Fibroblast of skin of scalp (primary cell): ENCODE measurements at places on chromosomes 2 and 18.

GRCh38 chr2:121480826-121481225, 49.9 kb upstream of the RNU4ATAC start:
- peak; percentile 96 for DNase-seq

GRCh38 chr2:64988420-64989125, 626 bp upstream of the SLC1A4 start:
- DNase-seq, result peak; percentile 94

DNA sequence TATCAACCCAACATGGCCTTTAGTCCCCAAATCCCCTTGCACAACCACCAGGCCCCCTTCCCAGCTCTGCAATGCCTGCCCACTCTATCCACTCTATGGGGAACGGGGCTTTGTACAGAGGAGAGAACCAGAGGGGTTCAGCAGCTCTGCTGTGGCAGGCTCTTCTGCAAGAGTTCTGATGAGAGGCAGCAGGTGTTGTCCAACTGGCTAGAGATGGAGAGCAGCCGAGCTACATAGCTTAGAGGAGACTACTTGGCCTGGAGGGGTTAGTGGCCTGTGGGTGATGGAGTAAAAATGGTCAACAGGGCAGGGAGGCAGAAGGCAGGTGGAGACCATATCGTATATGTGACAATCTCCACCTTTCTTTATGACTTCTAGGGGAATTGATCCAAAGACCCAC, 103.0 kb downstream of the QPCT start:
- DNase-seq, result no peak

DNA sequence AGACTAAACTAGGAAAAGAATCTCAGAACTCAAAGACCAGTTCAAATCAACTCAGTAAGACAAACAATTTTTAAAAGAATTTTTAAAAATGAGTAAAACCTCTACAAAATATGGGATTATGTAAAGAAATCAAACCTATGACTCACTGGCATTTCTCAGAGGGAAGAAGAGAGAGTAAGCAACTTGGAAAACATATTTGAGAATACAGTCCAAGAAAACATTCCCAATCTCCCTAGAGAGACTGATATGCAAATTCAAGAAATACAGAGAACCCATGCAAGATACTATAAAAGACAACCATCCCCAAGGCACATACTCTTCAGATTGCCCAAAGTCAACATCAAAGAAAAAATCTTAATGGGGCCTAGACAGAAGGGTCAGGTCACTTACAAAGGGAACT, 162.7 kb downstream of the WDPCP start:
- DNase-seq, result peak; percentile 75

DNA sequence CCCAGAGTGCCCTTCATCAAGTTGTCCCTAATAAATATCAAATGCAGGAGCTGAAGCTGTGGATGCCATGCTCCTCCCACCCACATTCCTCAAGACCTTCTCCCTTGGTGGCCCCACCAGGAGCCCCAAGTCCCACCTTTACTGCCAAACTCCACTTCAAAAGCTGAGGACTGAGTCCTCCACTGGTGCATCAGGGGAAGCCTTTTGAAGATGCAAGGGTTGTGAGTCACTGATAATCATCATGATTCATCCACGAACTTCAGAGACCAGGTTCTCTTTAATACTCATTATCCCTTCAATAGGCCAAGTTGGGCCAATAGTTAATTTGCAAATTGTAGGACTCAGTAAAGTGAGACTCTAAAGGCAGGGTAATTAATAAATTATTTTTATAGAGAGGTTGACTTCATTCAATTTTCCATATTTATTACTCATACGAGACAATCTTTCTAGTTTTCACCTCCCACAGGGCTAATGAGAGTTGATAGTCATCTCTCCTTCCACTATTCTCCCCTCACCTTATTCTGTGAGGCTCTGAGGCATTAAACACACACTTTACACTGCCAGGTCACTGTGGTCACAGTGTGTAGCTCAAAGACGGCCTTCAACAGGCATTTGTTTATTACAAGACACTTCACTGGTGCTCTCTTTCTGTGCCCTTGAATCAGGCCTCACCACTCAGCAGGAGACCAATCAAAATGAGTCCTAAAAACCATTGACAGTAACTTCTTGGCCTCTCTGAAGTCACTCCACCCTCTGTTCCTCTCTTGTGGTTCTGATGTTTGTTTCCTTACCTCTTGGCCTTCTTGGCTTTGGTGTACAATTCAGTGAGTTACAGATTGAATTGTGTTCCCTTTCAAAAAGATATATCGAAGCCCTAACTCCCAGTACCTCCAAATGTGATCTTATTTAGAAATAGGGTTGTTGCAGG, 99.9 kb downstream of the TRIB2 start:
- no peak for DNase-seq

- DNase-seq, result no peak
These were observed 56.6 kb upstream of the UGP2 start for GRCh38 chr2:63785096-63785495.

DNA sequence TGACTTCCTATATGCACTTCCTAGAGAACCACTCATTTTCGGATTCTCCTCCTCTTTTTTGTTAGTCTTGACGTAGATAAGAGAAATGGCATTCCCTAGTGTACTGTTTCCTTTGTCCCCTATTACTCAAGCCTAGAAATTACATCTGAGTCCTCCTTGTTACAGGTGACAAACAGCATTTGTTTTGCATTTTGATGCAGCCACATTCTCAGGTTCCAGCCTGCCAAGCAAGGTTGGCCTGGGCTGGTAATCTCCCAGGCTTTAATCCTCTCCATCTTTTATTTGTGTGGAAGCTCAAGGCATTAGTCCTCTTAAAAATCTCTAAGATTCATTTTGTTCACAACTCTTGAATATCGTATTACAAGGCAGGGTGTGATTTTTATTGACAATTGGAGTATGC, 318.0 kb upstream of the NRP2 start:
- no peak for DNase-seq

GRCh38 chr2:54902763-54903162, 147.5 kb downstream of the RTN4 start:
- DNase-seq, result no peak

DNA sequence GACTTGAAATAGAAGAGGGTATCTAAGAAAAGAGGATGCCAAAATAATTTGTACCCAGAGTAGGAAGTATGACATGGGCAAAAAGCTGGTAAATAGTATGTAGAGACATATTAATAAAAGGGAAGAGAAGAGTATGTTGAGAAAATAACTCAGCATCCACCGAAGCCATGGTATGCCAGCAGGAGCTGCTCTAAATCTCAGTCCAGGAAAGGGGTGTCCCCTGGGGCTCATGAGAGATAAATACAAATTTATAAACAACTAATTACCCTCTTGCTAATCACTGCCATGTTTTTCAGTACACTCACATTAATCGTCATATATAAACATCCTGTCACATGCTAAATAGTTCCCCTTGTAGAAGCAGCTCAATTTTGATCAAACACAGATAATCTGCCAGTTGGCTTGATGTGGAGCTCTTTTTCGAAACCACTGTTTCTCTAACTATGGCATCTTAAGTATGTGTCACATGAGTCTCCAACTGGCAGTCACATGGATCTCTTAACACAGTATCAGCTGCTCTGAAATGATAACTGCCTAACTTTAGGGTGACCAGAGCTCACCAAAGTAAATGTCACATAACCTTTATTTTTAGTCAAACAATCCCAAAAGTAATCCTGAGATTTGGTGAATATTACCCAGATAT, 31.9 kb downstream of the EXOC6B start:
- peak; percentile 27 for DNase-seq

- no peak for DNase-seq
These were observed 93.4 kb upstream of the ARHGAP28 start for GRCh38 chr18:6636091-6636490.

DNA sequence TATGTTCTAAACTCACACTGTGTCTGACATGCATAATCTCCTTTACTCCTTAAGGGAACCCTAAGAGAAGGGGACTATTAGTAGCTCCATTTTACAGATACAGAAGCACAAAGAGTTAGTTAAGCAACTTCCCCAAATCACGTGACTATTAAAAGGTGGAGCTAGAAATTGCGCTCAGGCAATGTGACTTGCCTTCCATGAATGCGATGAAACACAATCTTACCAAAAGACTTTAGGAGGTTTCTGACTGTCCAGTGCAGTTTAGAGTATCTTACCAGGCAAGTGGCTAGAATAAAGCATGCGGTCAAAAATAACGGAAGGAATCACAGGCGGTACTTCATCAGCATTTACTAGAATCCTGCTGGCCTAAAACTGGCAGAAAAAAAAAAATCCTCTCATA, 70.4 kb downstream of the ZNF521 start:
- DNase-seq, result no peak

- DNase-seq, result peak; percentile 50
These were observed 7.1 kb downstream of the KCNE4 start for GRCh38 chr2:223058952-223059716.

DNA sequence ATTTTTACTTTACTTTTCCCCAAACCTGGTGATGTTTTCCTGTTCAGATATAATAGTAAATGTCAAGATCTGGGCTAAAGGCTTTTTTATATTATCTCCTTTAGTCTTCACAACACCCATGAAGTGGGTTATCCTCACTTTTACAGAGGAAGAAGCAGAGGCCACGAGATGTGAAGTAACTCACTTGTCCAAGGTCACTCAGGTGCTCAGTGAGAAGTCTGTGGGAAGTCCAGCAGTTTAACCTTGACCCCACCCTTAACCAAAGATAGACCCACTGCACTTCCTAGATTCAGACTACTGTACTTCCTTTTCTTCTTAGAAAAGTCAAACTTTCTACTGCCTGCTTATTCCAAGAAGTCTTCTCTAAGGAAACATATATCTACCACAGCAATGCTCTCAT, 56.3 kb upstream of the STAT1 start:
- no peak for DNase-seq

GRCh38 chr2:98502556-98503335, 58.1 kb downstream of the INPP4A start:
- peak; percentile 40 for DNase-seq

DNA sequence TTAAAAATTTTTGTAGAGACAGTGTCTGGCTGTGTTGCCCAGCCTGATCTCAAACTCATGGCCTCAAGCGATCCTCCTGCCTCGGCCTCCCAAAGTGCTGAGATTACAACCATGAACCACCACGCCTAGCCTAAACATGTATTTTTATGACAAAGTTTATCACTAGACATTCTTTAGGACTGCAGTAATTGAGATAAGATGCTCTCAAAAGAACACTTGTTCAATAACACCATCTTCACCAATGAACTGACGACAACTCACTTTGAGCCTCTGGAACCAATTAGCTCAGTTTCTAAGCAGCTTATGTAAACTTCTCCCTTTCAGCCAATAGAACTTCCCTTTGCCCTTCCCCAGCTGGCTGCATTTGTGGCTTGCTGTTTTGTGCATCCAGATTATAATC, 15.3 kb upstream of the PPP4R1 start:
- peak; percentile 79 for DNase-seq

DNA sequence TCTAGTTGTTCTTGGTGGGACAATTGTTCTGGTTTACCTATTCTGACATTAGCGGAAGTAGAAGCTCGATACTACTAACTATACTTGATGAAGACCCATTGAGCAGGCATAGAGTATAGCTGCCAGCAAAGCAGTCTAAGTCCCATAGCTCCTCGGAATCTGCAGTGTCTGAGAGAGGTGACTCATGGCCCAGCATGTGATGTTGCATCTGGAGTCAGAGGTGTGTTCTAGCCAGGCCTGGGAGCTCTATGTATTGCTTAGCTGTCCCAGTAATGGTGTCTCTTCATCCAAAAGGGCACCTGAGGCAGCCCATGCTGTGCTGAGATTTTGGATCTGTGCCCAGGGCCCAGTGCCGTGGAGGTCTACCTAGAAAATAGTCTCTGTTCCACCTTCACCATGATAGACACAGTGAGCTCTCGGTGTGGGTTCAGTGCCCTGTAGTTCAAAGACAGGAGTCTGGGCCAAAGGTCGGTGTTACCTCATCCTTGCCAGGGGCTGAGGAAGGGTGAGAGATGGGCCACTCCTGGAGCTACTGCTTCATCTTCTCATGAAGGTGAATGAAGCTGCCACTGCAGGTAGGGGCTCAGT, 47.3 kb downstream of the MEX3C start:
- DNase-seq, result no peak

DNA sequence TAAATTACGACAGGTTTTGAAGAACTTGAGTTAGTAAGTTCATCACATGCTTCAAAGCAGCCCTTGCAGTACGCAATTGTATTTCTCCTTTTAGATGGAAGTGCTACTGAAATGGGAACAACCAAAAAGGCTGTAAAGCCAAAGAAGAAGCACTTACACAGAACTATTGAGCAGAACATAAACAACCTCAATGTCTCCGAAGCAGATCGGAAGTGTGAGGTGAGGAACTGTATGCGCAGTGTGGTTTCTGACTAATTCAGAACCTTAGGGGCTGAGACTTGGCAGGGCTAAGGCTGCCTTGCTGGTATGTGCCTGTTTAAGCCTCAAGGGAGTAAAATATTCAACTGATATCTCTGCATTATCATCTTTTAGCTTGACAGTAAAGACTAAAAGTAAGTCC, 8.4 kb downstream of the NCAPH start:
- no peak for DNase-seq

DNA sequence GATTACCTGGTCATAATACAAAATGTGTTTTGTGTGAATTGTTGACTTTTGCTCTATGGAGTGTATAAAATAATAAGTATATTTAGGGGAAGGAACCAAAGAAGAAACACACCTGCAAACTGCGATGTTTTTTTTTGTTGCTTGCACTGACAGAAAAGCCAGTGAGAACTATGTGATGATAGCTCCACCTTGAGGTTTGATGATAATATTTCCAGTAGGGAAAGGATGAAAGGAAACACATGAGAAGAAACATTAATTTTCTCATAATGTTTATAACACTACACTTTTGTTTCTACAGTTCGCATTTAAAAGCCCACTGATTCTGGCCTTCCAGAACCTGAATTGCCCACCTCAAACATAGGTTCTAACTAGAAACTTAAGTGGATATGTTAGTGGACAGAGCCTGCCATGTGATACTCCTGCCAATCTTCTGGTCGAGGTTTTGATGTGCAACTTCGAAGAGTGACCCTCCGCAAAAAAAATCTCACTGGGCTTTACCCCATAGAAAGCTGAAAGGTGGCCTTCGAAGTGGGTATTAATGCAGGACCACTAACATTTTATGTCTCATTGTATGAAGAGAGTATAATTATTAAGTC, 476.4 kb upstream of the SPHKAP start:
- DNase-seq, result peak; percentile 36

DNA sequence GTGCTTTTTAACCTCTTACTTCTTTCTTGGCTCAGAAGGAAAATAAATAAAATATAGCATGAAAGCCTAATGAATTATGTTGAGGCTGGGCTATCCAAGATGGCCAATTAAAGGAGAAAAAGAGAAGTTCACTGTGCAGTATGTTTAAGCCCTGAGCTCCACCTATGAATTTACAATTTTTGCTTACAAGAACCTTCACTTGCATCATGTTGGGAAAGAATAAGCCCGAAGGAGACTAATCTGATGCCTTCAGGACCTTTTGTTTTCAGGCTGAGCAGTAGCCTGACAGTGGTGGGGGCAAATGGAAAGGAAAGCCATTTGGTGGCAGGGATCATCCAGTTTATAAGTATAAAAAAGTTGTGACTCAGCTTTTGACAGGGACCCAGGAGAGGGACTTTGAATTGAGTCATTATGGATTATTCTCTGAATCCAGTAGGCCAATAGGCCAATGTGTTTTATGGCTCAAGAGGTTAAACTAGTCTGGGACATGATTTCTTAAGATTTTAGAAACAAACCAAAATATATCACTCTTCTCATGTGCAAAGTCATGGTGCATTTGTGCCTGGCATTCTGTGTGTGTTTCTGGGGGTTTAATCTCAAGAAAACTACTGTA, 56.9 kb downstream of the E2F6 start:
- DNase-seq, result peak; percentile 34

GRCh38 chr2:232029346-232029745, 67.8 kb downstream of the DIS3L2 start:
- no peak for DNase-seq

- DNase-seq, result peak; percentile 41
These were observed 1.1 kb upstream of the TACR1 start for GRCh38 chr2:75200140-75201096.

- peak; percentile 74 for DNase-seq
These were observed 5.5 kb downstream of the NHEJ1 start for GRCh38 chr2:219155054-219155644.
